ENCODE measurements at places on chromosomes 2 and 18.

- no peak for DNase-seq
Observed at GRCh38 chr2:241237949-241238371, 49.5 kb downstream of the ANO7 start.

DNA sequence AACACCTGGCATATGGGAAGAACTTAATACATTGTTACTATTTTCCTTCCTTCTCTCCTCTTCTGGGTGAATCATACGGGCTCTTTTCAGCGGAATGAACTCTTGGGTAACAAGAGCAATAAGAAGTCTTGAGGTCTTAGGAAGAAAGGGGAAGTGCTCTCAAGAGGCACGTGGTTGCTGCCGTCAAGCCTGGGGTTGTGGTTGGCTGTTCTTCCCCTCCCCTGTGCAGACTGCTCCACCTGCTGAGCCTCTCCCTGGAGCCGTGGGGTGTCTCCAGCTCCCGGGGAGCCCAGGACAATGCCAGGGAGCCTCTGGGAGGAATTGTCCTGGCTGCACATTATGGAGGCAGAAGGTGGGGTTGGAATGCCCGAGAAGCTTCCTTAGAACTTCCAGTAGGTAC is 19.4 kb downstream of the TOGARAM2 start:
- DNase-seq = no peak

DNA sequence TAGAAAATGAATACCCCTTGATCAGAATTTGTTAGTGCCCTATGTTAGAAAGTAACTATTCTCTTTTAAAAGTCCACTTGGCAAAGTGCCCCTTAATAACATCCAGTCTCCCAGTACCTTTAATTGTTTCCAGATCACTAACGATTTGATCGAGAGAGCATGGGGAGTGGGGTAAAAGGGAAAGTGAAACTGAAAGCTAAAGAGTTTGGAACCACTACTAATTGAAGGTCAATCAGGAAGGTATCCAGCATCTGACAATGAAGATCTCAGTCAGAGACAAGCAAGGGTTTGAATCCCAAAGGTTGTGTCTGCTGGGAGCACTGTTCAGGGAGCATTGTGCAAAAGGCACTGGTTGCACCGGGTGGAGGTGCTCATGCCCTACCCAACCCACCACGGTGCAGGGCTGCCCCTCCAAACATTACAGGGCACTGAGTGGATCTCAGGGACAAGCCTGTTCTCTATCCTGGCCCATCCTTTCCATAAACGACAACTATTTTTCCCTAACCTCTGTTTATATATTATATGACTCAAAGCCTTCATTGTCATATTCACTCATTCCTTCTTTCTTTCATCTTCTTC is 14.6 kb upstream of the RIT2 start:
- DNase-seq = no peak

DNA sequence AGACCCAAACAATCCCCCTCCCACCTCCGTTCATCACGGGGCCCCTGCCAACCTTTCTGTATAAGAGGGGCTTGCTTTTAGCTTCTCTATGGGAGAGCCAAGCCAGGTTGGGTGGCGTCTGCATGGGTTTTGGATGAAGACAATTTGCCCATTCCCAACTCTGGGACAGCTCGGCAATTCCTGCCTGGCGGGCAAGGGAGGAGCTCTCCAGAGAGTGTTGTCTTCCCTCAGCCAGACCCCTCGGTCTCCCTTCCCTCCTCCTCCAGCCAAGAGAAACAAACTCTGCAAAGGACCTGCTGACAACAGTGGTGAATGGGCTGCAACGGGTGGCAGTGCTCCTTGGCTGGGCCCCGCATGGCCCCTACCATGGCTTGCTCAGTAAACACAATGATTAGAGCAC is 267.2 kb upstream of the HDAC4 start:
- DNase-seq = peak; percentile 21

All from ecto neural progenitor cell (in vitro differentiated cells).